Activated CD4-positive, alpha-beta T cell treated with anti-CD3 and anti-CD28 coated beads for 36 hours (primary cell): ENCODE measurements at places on chromosomes 5 and 9.

DNA sequence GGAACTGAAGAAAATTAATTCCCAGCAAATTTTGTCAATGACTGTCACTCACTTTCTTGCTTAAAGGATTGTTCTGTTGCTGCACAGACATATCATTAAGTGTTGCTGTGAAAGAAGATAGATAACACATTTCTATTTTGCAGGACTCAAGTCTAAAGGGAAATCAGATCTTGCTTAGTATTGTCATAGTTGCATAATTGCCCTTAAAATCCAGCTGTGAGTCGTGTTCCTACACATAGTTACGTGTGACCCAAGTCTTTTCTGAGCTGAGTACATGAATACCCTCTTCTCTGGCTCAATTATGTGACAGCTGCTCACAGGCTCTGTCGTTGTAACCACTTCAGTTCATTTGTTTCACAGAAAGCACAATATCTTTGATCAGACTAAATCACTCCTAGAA is 390.8 kb downstream of the DTWD2 start:
- no peak for DNase-seq

DNA sequence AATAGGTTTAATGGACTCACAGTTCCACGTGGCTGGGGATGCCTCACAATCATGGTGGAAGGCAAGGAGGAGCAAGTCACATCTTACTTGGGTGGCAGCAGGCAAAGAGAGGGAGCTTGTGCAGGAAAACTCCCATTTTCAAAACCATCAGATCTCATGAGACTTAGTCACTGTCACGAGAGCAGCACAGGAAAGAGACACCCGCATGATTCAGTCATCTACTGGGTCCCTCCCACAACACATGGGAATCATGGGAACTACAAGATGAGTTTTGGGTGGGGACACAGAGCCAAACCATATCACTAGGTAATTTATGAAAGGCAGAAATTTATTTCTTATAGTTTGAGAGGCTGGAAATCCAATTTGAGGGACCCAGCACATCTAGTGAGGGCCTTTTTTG is 40.0 kb downstream of the MTREX start:
- no peak for DNase-seq

GRCh38 chr5:129249886-129250285 is 155.3 kb downstream of the ISOC1 start:
- DNase-seq = no peak

GRCh38 chr5:43357878-43358281 is 44.7 kb upstream of the HMGCS1 start:
- no peak for DNase-seq

DNA sequence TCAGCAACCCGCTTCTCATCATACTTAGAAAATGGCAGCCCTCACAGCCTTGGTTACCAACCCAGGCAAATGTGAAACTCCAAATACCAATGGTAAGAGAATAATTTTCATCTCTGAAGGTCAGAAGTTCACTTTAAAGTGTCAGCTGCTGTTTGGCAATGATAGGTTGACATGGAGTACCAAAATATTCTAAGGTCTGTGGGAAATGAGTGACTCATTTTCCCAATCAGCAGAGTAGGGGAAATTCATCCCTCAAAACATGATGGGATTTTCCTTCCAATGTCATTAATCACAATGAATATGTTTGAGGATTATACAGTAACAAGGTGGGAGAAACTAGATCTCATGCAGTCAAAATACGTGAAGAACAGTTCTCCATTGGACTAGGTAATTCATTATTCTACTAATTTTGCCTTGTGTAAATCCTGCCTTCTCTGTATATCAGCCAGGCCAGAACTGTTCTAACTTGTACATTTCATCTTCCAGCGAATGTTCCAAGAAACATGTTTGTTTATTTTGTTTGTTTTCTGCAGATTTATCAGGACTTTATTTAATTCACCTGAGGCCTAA is 53.1 kb upstream of the ERBIN start:
- DNase-seq = no peak

GRCh38 chr5:116559239-116559638 is 15.4 kb downstream of the SEMA6A start:
- no peak for DNase-seq

DNA sequence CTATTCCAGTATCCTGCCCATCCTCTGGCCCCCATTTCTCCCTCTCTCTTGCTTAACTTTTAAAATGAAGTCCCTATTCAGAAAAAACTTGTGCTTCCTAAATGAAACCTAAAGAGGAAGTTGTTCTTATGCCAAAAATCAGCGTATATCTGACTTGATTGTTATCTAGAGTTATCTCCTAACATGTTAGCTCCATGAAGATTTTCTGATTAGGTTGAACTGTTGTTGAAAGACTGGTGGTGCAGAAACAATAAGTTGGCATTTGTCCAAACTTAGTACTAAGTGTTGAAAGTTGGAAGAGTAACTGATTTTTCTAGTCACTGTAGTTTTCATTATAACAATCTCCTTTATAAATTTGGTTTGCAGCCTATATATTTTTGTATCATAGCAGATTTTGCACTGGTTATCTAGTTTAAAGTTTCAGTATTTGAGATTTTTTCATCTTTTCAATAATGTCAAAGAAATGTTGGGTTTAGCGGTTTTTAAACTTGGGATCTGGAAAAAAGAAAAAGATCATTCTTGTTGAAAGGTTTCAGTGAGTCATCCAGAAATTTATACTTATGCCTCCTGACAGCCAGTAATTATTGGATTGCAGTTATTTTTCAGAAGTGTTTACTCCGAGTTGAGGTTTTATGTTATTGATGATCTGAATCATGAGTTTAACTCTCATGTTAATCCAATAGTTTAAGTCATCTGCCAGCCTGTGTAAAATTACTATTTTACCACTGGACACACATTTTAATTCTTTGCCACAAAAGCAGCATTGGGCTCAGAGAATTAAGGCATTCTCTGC is 60.6 kb downstream of the PAM start:
- DNase-seq = no peak

DNA sequence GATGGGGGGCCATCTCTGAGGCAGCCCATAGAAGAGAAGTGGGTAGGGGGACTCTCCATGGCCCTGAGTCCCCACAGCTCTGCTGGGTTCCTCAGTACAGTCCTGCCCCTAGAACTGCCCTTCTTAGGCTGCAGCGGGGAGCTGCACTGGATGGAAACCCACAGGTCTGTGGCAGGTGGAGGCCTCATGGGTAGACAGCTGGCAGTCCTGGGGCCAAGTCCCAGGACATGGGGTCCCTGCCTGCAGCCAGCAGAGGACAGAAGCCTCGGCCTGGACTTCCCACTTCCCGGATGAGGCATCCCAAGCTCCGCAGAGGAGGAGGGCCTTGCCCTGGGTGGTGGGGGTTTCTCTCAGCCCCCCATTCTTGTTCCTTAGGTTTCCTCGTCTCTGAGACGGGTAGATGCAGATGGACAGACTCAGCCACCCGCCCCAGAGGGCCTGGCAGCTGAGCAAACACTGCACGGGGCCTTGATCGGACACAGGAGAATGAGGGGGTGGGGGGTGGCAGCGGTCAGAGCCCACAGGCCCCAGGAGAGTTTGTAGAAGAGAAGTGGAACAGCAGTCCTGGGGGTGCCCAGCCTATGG is 153.8 kb downstream of the C9orf50 start:
- no peak for DNase-seq

GRCh38 chr5:171848486-171848885 is 62.9 kb downstream of the SMIM23 start:
- DNase-seq = no peak

DNA sequence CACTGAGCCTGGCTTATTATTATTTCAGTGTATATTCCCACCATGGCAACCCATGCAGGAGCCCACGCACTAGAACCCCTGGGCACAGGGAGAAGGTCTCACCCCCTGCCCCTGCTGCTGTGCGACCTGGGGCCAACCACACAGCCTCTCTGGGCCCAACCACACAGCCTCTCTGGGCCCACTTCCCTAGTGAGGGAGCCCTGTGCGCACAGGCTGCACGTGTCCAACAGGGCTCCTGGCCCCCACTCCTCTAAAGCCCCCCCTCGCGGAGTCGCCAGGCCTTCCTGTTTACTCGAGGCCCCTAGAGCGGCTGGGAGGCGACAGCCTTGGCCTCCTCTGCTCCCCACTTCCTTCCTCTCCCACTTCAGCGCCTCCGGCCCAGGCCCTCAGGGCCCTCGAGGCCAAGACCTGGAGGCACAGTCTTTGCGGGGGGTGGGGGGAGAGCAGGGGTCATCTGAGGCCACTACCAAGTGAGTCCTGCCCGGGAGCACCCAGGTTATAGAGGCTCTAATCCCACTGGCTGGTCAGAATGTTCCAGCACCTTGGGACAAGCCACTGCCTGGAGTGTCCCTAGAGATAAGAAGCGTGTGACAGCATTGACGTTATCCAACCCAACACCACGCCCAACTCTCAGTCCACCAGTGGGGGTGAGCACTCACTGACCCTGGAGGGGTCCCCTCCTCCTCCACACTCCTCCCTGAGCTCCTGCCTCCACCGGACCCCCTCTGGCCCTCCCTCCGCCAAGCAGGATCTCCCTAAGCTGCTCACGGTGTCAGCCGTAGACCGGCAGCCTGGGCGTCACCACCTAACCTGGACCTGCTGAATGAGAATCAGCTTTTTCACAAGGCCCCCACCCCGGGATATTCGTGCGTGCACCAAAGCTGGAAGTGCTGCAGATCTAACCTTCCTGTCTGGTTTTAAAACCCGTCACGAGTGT is 7.9 kb upstream of the ENG start:
- DNase-seq = peak; percentile 43

DNA sequence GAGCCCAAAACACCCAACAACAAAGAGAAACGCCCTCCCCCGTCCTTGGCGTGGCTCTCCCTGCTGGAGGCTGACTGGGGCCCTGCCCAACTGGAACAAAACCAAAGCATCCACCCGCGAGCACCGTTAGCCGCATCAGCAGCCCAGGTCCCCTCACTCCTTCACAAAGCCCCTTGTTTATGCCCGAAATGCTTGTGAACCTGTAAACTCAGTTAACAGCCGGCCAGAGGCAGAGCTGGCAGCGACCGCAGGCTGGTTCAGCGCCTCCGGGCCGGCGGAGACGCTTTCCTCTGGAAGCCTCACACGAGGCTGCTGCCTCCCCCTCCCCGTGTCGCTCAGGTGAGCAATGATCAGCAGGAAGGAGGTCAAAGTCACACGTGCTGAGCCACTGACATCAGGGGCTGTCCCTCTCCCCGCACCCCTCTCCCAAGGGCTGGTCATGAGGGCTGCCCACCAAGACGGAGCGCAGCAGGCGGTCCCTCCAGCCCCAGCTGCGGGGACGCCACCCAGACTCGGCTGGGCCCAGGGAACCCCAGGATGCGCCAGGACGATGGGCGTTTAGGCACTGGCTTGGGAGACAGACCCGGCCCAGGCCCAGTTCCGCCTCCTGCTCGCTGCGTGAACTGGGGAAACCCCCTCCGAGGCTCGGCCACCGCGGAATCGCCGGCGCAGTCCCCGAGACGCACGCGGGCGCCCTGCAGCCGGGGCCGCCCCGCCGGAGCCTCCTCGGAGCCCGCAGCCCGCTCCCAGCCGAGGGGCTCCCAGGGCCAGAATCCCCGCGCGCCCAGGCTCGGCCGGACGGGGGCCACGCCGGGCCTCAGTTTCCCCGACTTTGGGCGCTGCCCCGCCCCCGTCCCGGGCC is 563 bp downstream of the SNAPC4 start:
- DNase-seq = peak; percentile 61

DNA sequence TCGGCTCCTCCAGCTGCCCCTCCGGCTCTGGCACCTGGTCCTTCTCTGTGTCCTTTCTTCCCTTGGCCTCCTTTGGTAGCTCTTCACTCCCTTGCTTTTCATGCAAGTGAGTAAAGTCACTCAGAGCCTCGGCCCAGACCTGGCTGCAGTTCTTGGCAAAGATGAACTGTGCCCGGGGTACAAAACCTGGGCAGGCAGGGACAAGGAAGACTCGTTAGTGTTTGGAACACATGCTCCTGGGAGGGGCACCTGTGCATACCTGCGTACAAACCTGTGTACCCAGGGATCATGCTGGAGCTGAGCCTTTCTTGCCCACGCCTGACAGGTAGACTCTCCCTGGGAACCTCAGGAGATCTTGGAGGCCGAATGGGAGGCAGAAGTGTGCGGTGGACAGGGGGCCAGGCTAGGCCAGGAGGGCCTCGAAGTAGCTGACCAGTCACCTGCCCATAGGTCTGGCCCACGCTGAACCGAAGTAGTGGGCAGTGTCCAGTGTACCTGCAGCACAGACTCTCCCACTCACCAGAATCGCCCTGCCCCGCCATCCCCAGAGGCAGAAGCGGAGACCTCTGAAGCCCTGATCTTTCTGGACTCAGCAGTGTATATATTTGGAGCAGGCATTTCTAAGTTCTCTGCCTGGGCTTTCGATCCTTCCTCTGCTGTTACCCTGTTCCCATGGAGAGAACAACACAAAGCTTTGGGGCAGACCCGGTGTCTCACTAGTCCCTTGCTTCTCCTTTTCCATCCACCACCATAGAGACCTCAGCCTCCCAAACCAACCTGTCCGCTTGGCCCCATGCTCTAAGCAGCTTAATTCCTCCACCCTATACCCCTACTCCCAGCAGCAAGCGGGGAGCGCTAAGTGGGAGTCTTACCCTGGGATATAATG is 41.9 kb upstream of the TESK1 start:
- no peak for DNase-seq
